ENCODE measurements at places on chromosomes 2 and 18.

DNA sequence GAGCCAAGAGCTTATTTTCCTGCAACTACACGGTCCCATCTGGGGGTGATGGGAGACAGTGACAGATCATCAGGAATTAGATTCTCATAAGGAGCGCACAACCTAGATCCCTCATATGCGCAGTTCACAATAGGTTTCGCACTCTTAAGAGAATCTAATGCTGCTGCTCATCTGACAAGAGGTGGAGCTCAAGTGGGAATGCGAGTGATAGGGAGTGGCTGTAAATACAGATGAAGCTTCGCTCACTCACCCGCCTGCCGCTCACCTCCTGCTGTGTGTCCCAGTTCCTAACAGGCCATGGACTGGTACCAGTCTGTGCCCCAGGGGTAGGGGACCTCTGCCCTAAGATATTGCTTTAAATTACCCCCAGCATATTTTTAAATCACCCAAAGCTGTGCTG lies 10.8 kb downstream of the LRRFIP1 start:
- DNase-seq: no peak

DNA sequence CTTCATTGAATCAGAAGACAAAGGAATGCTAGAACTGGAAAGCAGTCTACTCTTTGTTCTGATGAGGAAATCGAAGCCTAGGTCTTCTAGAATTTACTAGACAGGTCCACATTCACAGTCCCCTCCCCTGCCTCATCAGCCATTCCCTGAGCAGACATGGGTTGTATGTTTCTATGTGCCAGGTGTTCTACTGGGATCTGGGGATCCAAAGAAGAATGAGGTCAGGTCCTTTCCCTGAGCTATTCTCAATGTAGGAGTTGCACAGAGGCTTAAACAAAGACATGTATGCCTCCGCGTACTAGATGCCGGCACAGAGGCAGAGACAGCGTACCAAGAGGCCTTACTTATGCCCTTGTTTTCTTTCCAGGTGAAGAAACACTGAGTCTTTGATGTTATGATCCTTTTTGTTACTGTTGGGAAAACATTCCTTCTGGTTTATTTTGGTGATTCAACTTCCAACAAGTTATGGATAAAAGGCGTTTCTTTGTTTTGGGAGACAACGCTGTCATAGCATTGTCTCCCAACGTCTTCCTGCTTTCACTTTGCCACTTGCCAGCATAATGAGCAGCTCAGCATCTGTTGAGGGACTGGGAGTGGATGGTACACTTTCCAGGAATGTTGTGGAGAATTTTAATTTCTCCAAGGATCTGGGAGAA lies 174.4 kb downstream of the ALPK2 start:
- no peak for DNase-seq

GRCh38 chr18:2641638-2642037 lies 13.9 kb upstream of the SMCHD1 start:
- no peak for DNase-seq

- no peak for DNase-seq
Measured at GRCh38 chr18:7561909-7562460, 5.1 kb upstream of the PTPRM start.

GRCh38 chr2:98556344-98557033 lies 51.8 kb downstream of the COA5 start:
- DNase-seq: no peak

- DNase-seq: no peak
Measured at GRCh38 chr2:159484532-159484931, 131.8 kb downstream of the BAZ2B start.

GRCh38 chr2:105390454-105390853 lies 8.4 kb downstream of the FHL2 start:
- DNase-seq: no peak

DNA sequence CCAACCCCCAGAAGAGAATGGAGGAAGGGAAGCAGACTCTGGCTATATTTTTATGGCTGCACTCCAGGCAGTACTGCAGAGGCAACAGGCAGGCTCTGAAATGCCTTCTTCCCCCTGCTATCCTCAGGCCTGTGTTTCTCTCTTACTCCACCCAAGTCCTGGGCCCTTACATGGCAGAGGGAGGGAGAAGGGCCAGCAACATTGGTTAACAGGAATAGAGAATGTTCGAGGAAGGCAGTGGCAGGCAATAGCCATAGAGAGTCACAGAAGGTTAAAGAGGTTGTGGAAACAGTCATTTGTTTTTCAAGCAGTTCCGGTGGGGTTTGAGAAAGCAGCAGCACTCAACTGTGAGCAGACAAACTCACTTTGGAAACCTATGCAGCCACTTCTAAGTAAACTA lies 15.1 kb upstream of the DARS1 start:
- DNase-seq: no peak

GRCh38 chr18:36298126-36298741 lies 721 bp downstream of the FHOD3 start:
- DNase-seq: no peak

DNA sequence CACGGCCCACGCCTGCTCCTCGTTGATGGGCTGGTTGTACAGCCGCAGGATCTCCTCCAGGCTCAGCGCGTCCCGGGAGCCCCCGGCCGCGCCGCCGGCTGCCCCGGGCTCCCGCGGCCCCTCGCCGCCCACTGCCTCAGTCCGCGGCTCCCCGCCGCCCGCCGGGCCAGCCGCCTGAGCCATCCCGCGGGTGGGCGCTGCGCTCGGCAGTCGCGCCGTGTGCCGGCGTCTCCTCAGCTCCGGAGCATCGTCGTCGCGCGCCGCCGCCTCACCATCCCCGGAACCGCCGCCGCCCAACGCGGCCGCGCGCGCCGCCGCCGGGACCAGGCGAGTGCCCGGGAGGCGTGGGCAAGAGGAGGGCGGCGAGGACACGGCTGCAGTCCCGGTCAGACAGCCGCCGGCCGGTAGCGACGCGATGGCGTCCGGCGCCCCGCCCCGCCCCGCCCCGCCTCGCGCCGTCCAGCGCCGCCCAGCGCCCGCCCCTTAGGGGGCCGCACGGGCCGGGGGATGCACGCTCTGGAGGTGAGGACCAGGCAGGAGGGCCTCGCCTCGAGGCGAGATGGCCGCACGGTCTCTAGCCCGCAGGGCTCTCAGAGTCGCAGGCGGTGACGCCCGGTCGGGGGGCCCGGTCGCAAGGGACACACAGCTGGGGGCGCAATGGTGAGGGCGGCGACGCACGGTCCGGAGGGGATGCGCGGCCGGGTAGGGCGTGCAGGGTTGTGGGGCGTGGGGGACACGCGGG lies at the start of gene SPIRE1:
Gene SPIRE1, minus strand, starts transcription at position 424 of the 742 bp plus-strand sequence. Its CDS starts 241 bp downstream, at position 183.
- peak; percentile 9 for DNase-seq

- no peak for DNase-seq
Measured at GRCh38 chr18:70041459-70042050, 93.9 kb upstream of the CD226 start.

GRCh38 chr2:96103761-96104486 lies 12.4 kb downstream of the ADRA2B start:
- DNase-seq: no peak

GRCh38 chr2:40260437-40260836 lies 191.5 kb downstream of the SLC8A1 start:
- DNase-seq: no peak

DNA sequence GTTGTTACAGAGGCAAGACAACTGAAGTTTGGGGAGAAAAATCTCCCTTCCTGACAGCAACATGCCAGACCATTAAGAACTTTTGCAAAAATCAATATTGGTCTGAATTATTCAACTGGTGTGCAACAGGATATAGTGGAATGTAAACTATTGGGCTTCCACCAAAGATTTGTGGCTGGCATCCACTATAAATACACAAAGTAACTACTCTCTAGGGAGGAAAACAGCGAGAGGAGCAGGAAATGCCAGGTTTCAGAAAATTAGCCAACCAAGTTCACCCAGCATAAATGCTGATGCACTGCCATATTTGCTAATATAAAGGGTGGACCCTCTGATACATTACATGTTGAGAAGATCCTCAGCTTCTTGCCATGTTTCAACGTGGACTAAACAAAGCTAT lies 267.6 kb upstream of the LYPD1 start:
- no peak for DNase-seq

DNA sequence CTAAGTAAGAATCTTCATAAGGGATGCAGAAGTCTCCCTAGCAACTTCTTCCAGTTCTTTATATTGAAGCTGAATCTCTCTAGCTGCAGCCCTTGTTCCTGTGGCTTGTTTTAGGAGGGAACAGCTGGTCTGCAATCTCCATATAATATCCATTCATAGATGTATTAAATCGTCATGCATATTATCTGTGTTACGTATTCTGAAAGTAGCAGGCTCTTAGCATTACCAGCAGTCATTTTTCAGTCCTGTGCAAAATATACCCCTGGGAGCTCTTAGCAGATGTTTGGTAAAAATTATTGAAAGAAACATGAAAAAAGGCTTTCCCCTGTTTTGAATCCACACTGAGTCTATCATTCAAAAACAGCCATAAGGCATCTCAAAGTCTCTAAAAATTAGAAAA lies 385.3 kb downstream of the IRS1 start:
- DNase-seq: no peak

DNA sequence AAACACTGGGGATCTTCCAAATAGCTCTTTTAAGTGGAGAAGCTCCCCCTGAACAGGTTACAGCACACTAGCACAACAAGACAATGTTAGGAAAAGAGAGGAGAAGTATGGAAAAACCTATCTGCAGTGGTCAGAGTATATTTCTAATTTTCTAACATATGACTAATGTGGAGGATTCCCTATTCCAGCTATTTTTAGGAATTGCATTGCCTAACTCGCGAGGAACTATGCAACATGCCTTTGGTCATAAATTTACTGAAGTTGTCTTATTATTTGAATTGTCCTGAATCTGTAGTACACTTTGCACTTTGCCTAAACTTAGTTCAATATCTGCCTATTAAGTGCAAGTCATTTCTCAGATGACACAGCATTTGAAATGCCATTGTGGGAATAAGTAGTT lies 381.4 kb downstream of the CCDC85A start:
- no peak for DNase-seq

DNA sequence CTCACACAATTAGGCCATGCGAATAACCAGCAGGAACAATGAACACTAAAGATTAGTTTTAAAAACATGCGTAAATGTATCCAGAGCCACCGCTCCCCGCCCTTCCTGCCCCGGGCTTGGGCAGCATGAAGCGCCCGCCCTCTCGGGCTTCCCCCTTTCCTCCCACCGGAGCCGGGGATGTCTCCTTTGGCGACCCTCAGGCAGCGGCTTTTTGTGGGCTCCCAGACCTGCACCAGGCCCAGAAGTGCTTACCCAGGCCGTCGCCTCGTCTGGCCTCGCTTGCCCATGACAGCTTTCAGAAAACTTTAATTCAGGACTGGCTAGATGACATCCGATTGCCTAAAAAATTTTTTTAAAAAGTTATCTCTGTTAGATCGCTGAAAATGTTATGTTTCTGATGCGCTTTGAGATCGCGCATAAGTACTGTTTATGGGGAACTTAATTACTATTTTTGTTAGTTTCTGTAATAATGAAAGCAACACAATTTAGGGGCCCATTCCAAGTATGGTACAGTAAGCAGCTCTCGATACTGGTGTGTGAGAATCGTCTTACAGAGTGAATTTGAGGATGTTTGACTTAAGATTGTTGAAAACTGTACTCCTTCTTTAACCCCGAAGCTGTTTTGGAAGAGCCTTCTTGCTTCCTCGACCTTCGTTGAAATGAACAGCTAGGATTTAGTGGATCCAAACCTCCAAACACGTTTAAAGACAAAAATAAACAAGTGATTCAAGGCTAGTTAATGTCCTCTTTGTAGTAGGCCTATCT lies 1.1 kb downstream of the MAP3K20 start:
- DNase-seq: no peak

DNA sequence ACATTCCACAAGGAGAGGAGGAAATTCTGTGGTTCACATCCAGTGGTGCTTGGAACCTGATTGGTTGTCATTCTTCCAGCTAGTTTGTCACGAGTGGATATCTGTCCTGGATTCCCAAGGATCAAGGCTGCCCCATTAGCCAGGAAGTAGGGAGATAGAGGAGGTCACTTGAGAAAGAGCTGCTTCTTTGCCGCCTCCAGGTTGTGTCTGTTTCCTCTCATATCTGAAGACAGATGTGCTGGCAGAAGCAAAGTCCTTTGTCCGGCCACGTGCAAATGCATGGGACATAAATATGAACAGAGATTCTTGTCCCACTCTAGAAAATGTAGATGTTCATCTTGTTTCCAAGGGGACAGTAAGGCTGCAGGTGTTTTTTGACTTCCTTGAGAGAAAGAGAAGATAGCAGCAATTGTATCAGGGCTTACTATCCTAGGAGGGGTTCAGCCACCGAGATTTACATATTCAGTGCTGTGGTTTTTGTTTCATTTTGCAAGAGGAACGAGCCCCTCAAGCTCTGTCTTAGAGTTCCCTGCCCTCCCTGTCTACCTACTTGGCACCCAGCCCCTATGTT lies 174.4 kb downstream of the RPIA start:
- DNase-seq: no peak

GRCh38 chr2:241570961-241571581 lies 12.5 kb downstream of the BOK start:
- DNase-seq: no peak

- peak; percentile 46 for DNase-seq
Measured at GRCh38 chr2:172427990-172428831, 825 bp downstream of the ITGA6 start.

DNA sequence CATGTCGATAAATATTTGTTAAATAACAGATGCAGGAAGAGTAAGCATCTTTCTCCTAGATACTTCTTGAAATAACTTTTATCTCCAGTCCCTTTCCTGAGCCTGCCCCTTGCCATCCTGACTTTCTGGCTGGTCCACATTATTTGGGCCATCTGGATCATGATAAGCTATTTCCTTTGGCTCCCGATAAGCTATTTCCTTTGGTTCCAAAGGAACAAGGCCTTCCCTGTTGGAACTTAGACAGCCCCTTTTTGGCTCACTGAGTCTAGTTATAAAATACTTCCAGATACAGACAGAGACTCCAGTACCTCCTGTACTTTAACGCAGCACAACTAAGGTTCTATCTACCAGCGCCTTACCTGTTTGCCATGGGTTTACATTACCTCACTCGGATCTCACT lies 205.3 kb upstream of the CCDC150 start:
- DNase-seq: no peak

DNA sequence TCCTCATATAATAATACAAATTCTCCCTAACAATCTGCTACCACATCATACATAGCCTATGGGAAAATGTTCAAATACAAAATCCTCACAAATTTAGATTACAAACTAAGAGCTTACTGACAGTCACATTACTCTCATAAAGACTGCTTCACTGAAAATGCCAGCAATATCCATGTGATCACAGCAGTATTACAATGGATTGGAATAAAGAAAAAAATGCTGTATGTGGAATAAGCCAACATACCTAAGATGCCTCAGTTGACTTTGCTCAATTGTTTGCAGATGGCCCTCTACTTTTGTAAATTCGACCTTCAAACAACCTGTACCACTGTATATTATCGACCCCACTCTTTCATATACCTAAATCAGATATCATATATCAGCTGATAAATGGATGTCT lies 88.7 kb downstream of the DYM start:
- no peak for DNase-seq

- DNase-seq: no peak
Measured at GRCh38 chr2:190482451-190482850, 52.1 kb downstream of the NEMP2 start.

GRCh38 chr2:236309669-236310029 lies 45.4 kb upstream of the ASB18 start:
- no peak for DNase-seq

- no peak for DNase-seq
Measured at GRCh38 chr2:45661828-45662227, 10.4 kb downstream of the PRKCE start.

- DNase-seq: no peak
Measured at GRCh38 chr2:119649364-119649917, 29.6 kb upstream of the TMEM177 start.
